ENCODE measurements at places on chromosomes 6 and 20.

- DNase-seq: no peak
These were observed 423.6 kb downstream of the BCKDHB start for GRCh38 chr6:80530103-80530502.

- DNase-seq: no peak
These were observed 960 bp downstream of the ATP9A start for GRCh38 chr20:51766994-51767866.

DNA sequence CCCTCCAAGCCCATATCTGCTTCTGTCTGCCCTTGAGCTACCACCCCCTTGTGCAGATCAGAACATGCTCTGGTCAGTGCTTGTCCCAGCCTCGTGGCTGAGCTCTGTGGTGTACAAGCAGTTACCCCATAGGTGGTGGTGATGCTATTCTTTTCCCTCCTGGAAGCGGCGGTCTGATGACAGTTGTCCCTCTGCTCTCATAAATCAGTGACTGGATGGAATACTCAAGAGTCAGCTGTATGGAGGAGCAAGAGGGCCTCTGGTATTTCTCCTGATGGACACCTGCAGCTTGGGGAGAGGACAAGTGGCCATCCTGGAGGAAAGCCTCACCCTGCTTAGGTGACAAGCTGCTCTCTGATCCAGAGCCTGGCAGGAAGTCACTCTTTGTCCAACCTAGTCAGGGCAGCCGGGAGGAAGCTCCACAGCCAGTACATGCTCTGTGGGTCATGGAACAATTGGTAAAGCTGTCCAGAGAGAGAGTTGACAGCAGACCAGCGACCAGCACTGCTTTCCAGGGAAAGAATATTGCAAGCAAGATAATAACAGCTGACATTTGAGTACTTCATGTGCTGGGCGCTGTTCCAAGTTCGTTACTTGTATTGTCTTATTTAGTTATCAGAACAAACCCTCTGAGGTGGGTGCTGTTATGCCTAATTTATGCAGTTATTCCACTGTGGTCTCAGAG is 47.1 kb downstream of the SCAND1 start:
- DNase-seq: peak; percentile 24

- DNase-seq: no peak
These were observed 99.8 kb downstream of the DACT2 start for GRCh38 chr6:168219804-168220203.

GRCh38 chr20:8161264-8162071 is 29.4 kb downstream of the PLCB1 start:
- no peak for DNase-seq

- DNase-seq: no peak
These were observed 231.5 kb downstream of the C6orf118 start for GRCh38 chr6:165077876-165078275.

- no peak for DNase-seq
These were observed 14.3 kb upstream of the INSM1 start for GRCh38 chr20:20353576-20353975.

DNA sequence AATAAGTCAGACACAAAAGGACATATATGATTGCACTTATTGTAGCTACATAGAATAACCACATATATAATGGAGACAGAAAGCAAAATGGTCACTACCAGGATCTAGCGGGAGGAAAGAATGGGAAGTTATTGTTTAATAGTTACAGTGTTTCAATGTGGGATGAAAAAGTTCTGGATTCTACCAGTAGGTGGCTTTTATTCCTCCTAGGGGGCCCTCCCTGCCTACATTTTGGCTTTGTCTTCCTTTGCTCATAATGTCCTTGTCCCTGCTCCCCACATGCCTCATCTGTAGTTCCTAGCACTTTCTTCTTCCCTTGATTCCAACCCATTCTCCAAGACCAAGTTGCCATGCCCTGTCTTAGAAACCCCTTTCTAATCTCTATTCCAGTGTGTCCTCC is 16.3 kb downstream of the ZNF133 start:
- no peak for DNase-seq

DNA sequence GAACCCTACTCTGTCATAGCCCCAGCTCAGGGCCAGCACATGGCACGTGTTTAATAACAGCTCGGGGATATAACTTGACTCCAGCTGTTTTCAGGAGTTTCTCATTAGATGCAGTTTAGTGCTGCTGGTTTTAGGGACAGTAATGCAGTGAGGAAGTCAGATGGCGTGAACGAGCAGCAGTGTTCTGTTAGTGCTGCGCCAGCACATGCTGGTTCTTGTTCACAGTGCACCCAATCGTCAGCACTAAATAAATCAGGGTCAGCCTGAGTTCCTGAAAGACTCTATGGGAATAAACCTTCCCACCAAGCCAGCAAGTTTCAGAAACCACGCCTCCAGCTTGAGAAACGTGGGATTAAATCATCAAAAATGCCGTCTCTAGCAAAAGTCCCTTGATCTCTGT is 235.9 kb upstream of the SUPT3H start:
- no peak for DNase-seq

- DNase-seq: peak; percentile 56
These were observed 22.6 kb downstream of the SLC2A12 start for GRCh38 chr6:134029495-134030455.

- DNase-seq: no peak
These were observed 11.0 kb upstream of the TPD52L1 start for GRCh38 chr6:125142618-125143017.

DNA sequence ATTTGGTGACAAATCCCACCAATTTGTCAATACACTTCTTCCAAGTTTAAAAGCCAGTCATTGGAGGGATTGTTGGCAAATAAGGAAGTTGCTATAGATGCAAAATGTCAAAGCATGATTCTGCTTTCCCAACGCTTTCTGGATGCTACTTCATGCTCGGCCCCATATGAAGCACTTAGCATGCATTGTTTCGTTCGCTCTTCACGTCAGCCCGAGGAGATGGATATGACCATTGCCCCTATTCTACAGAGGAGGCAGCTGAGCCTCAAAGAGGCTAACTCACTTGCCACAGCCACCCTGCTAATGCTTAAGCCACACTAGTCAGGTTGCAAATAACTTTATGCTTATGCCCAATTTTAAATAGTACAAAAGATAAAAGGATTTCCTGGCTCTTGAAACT is 2.8 kb upstream of the NXT1 start:
- DNase-seq: no peak

DNA sequence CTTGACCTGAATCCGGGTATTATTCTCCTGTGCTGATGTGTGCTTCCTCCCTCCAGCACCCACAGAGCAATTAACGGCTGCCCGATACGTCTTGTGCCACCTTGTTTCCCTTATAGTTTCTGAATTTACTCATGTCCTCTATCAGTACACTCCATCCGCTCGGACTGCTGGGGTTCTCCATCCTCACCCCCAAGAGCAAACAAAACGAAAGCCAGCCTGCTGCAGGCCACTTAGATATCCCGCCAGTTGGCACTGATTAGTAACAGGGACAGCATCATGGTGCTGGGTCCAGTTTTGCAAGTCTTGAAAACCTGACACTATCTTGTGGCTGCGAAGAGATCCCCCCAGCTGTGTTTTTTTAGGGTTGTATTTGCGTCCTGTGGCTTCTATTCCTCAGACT is 71.8 kb downstream of the SSR1 start:
- DNase-seq: no peak

GRCh38 chr20:48779435-48779834 is 48.4 kb downstream of the PREX1 start:
- DNase-seq: no peak

GRCh38 chr6:53437557-53438202 is 88.9 kb upstream of the ELOVL5 start:
- DNase-seq: peak; percentile 72

GRCh38 chr20:31870726-31871617 is 538 bp downstream of the TTLL9 start:
- no peak for DNase-seq

GRCh38 chr6:1535295-1535694 is 74.4 kb upstream of the FOXC1 start:
- no peak for DNase-seq

- no peak for DNase-seq
These were observed 1066.9 kb downstream of the KIF16B start for GRCh38 chr20:15506311-15506710.

GRCh38 chr6:142306736-142307135 is 4.9 kb downstream of the ADGRG6 start:
- no peak for DNase-seq

- no peak for DNase-seq
These were observed 17.0 kb upstream of the ARG1 start for GRCh38 chr6:131555992-131556391.

- DNase-seq: peak; percentile 57
These were observed 63.1 kb upstream of the KLHL31 start for GRCh38 chr6:53728570-53729194.

- no peak for DNase-seq
These were observed 470.2 kb downstream of the ADGRB3 start for GRCh38 chr6:69105288-69105687.

DNA sequence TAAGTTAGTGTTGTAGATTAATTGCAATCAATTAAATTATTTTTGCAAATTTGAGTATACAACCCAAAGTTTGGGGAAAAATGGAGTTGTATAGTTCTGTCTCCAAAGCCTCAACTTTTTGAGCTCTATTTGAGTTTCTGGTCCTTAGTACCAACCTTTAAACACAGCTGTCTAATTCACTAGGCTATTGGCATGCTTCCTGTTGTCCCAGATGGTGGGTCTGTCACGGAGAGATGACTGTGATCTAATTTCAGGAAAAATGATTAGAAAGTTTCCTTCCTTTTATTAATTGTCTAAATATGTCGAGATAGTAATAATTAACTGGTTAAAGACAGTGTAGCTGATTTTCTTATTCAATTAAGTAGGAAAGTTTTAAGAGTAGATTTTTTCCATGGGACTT is 109.6 kb downstream of the SCAF8 start:
- peak; percentile 41 for DNase-seq

DNA sequence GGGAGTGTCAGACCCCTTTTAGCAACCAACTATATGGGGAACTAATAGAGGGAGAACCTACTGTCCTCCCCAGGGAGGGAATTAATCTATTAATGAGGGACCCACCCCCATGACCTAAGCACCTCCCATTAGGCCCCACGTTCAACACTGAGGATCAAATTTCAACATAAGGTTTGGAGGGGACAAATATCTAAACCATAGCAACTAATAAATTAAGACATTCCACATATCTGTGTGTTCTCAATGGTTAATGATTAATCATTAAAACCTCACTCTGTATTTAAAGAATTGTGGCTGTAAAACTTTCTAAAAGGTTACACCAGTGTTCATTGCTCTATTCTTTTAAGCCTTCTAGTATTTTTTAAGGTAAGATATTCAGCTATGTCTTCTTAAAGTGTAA is 500.4 kb upstream of the SULF2 start:
- no peak for DNase-seq

- DNase-seq: no peak
These were observed 19.2 kb upstream of the HAO1 start for GRCh38 chr20:7959484-7959883.

GRCh38 chr6:157227202-157228166 is 95.8 kb downstream of the TMEM242 start:
- DNase-seq: no peak

DNA sequence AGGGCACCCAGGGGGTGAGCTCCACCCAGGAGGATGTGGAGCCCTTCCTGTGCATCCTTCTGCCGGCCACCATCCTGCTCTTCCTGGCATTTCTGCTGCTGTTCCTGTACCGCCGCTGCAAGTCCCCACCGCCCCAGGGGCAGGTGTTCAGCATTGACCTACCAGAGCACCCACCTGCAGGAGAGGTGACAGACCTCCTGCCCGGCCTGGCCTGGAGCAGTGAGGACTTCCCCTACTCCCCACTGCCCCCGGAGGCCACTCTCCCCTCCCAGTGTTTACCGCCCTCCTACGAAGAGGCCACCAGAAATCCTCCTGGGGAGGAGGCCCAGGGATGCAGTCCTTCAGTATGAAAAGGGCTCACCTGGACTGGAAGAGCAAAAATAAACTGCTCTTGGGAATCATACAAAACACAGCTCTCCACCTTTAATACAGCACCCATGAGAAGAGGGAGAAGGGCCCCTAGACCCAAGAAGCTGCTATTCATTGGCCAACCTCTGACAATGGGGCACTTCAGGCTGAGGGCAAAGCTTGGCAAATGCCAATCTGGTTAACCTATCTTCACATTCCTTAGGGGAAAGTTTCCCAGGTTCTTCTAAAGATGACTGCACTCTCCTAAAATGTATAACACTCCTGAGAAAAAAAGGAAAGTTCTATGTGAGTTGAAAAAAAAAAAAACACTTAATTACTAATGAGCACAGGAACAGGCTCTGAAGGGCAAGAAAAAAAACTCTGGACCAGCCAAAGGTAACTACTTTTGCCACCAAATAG is 5.0 kb downstream of the SMIM28 start:
- DNase-seq: no peak

DNA sequence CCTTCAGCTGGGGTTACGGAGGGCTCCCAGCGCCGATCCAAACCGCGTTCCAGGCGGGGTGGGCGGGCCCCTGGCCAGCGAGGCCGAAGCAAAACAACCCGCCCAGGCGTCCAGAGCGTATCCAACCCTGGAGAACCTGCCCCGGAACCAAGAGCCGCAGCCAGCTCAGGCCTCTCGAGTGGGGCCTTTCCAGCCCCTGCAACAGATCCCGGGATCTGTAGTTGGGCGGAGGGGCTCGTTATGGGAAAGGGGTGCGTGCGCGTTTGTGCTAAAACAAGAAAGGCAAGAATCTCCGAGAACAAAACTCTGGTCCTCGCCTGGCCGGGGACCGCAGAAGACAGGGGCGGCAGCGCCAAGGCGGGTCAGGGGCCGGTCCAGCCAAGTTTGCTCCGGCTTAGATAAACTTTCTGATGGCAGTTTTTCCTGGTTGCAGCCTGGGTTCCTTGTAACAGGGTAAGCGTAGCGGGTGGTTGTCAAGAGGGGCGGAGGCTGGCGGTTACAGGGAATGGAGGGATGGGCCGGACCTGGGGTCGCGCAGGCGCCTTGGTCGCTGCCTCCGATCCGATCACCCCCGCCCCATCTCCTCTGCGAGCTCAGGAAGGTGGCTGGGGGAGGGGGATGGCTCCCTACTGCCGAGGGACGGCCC is 448 bp upstream of the RIN2 start:
- peak; percentile 97 for DNase-seq

DNA sequence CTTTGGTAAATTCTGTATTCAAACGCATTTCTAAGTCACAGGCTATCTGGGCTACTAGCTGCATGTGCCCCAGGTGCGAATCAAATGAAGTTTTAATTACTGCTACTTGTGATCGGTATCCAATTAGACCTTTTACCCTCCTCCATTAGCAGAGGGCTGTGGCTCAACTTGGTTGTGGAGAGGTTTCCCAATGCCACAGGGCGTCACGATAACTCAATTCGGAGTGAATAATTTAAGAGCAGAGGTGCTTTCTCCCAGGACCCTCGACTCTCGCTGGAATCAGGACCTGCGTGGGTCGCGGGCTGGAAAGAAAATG is 640 bp downstream of the SAYSD1 start:
- no peak for DNase-seq

DNA sequence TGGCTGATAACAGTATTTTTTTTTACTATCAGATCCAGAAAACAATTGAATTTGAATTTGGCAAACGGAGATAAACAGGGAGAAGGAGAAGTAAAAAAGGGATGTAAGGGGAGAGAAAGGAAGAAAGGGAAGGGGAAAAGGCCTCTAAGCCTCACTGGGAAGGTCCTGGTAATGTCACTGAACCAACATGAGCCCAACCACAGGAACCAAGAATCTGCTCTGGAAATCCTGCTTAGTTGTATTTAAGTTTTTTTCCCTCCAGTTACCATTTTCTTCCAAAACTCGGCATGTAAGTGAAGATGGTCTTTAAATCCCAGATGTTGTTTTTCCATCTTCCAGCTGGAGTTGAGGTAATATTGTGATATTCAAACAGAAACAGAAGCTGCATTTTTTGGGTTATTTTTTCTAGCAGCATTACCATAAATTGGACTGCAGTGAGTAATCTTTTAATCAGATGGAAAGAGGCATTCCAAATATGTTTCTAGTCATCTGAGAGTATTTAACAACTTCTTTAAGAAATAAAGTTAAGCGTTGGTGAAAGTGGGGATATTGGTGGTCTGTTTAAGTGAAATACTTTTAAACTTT is 91.1 kb downstream of the TXNDC5 start:
- no peak for DNase-seq
